ENCODE measurements at places on chromosomes 3 and 15. TPM values are rescaled to one million over a fixed set of nuclear protein-coding genes. Genes with fewer than 3 reads are reported as not detected.

NOX5 gene
- total RNA-seq = under 0.01 TPM

APBA2 gene
- total RNA-seq = 5.1 TPM

SPESP1 gene
- total RNA-seq = 4.9 TPM

IMPG2 gene
- 0.14 TPM for total RNA-seq

SNUPN gene
- total RNA-seq = 23.8 TPM

FOXB1 gene
- not detected for total RNA-seq

C3orf85 gene
- not detected for total RNA-seq

TMEM158 gene
- total RNA-seq = 2.3 TPM

CASR gene
- not detected for total RNA-seq

BMF gene
- 1.00 TPM for total RNA-seq

SAMD7 gene
- total RNA-seq = not detected
